ENCODE measurements at places on chromosomes 4 and X. TPM values are rescaled to one million over a fixed set of nuclear protein-coding genes. Genes with fewer than 3 reads are reported as not detected.

FGFBP1 gene
- total RNA-seq: not detected

FGFRL1 gene
- total RNA-seq: 5.7 TPM

KLHL34 gene
- not detected for total RNA-seq

HPGD gene
- not detected for total RNA-seq

SPATA4 gene
- not detected for total RNA-seq

DMD gene
- 2.3 TPM for total RNA-seq

PPBP gene
- total RNA-seq: not detected

DCHS2 gene
- 0.26 TPM for total RNA-seq

OTUD6A gene
- not detected for total RNA-seq

BST1 gene
- total RNA-seq: 77.7 TPM

KLB gene
- under 0.01 TPM for total RNA-seq

NDNF gene
- 3.4 TPM for total RNA-seq

SMR3B gene
- total RNA-seq: not detected

GPRIN3 gene
- total RNA-seq: 0.69 TPM

GABRB1 gene
- not detected for total RNA-seq
